NCI-H187 (cell line): ENCODE measurements at places on chromosomes 16 and 17.

GRCh38 chr17:35099908-35100307 lies 19.8 kb downstream of the RAD51D start:
- no peak for DNase-seq

DNA sequence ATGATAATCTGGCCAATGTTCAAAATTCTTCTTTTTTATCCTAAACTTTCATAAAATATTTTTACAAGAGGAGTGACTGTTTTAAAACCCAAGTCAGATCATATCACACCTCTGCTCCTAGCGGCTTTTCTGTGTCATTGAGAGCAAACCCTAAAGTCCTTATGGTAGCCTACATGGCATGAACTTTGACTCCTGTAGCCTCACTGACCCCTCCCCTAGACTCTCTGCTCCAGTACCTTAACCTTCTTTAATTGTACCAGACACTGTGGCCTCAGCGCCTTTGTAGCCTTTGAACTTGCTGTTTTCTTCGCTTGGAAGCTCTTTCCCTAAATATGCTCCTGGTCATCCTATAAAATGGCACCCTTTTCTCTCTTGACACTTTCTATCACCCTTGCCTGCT lies 7.3 kb upstream of the SMPD3 start:
- DNase-seq, result no peak

DNA sequence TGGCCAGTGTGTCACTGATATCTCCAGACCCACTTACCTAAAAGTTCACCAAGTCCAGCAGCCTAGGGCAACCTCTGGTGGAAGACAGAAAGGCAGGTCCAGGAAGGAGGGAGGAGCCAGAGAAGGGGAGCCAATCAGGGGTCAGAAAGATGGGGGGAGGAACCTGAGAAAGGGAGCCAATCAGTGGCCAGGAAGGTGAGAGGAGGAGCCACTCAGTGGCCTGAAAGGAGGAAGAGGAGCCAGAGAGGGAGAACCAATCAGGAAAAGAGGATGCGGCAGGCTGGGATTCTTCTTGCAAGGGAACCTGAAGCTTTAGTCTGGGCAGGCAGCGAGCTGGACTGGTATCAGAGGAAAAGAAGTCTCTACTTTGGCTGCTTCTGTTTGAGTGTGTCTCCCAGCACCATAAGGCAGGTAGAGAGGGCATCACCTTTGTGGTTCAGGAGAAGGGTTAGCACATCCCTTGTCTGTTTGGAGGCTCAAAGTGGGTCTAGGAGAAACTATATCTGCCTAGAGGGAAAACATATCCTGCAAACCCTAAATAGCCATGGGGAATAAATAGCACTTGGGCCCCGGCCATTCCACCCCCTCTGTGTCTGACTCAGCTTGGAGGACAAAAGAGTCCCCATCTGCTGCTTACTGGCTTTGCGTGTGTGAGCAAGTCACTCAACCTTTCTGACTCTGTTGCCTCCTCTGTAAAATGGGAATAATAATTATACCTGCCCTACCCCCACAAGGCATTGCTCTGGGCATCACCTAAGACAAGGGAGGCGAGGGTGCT lies 43.4 kb upstream of the CRHR1 start:
- no peak for DNase-seq

GRCh38 chr17:16463358-16464302 lies 28.4 kb downstream of the LRRC75A start:
- no peak for DNase-seq

- DNase-seq, result no peak
Measured at GRCh38 chr17:75006653-75007052, 5.8 kb upstream of the MRPL58 start.

- DNase-seq, result no peak
Measured at GRCh38 chr17:30413109-30413508, 34.4 kb downstream of the CPD start.

DNA sequence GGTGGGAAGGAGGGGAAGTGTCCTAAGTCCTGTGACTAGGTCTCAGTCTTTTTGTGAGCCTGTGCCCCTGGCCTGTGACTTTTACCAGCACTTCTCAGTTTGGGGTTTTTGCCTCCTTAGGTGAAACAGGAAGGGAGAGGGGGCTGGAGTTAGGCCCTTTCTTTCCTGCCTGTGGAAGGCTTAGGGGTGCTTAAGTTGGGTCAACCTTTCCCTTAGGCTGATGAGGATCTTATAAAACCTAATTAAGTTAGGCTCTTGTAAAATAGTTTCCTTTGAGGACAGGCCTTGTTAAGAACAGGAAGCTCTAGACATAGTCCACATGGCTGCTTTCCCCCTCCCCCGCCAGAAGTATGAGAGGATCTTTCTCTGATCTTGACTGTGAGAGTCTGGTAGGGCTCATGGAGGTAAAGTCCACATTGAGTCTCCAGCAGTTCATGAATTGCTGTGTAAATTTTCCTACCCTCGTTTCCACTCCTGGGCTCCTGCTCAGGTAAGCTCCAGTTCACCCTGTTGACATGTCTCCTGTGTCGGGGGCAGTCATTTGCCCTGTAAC lies 17.0 kb upstream of the DNASE1 start:
- no peak for DNase-seq

GRCh38 chr17:7176107-7176840 lies 2.9 kb downstream of the ASGR1 start:
- no peak for DNase-seq

- peak; percentile 7 for DNase-seq
Measured at GRCh38 chr17:18033442-18034099, 5.4 kb downstream of the ATPAF2 start.
